ENCODE measurements at places on chromosomes 1 and 21.

GRCh38 chr1:64031236-64031635 lies 172.2 kb upstream of the UBE2U start:
- DNase-seq: no peak

GRCh38 chr1:241767737-241768136 lies 80.3 kb upstream of the EXO1 start:
- DNase-seq: no peak

- DNase-seq: no peak
Observed at GRCh38 chr1:19313636-19313959, 1.5 kb downstream of the SLC66A1 start.

DNA sequence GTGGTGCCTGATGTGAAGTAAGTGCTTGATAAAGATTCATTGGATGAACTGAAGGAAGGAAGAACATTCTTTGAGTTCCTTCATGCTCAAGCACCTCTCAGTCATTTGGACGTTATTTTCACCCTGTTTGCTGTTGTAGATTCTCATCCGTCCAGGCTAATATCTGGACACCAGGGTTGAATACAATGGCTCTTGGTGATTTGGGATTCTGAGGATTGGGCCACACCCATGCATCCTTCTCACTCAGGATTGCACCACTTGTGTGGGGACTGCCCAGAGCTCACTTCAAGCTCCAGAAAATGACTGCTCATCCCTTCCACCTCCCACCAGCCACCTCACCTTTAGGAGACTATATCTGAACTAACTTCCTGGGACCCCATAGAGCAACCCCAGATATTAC lies 117.1 kb upstream of the IPO9 start:
- no peak for DNase-seq

All from Jurkat, Clone E6-1 (cell line).